ENCODE measurements at places on chromosomes 12 and 14. TPM values are rescaled to one million over a fixed set of nuclear protein-coding genes. Genes with fewer than 3 reads are reported as not detected.

- no peaks in the 10 kb centered on the region for H3K4me1 ChIP-seq
- DNase-seq = no peak
- H3K27me3 ChIP-seq = peaks cover 9% of the 10 kb centered on the region
- H3K27ac ChIP-seq = no peak within 1 kb of the TSS
- no peaks in the 10 kb centered on the region for H3K36me3 ChIP-seq
- H3K4me3 ChIP-seq = no peak within 1 kb of the TSS
Observed at GRCh38 chr12:52452101-52452500, at the start of gene KRT6B. TSS of gene KRT6B (minus strand) at chr12:52452146. CDS start at chr12:52452078, 68 bp downstream.

- DNase-seq = no peak
- H3K4me3 ChIP-seq = no peak overlapping the region
- no peaks in the 10 kb centered on the region for H3K4me1 ChIP-seq
- H3K27ac ChIP-seq = no peak overlapping the region
Observed at GRCh38 chr12:57055824-57056223, 5.9 kb upstream of the MYO1A start.

DNA sequence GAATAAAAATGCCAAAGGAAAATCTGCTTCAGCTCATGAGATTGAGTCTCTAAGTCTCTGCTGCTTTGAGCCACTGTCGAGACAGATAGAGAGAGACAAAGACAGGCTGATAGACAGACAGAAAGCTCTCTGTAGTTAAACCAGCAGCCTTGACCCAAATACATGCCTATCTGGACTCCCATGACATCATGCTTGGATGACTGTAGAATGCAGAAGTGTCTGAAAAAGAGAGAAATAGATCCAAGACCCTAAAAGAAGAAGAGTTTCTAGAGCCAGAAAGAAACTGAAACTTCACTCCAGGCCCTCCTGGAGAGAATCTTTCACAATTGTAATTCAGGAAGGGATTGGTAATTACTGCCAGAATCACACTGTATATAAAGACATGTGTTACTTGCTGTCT, 122.6 kb upstream of the PLXNC1 start:
- H3K4me3 ChIP-seq = no peak overlapping the region
- DNase-seq = no peak
- H3K36me3 ChIP-seq = no peaks in the 10 kb centered on the region
- peaks cover 2% of the 10 kb centered on the region for H3K4me1 ChIP-seq
- no peak overlapping the region for H3K27ac ChIP-seq
- H3K27me3 ChIP-seq = no peaks in the 10 kb centered on the region

DNA sequence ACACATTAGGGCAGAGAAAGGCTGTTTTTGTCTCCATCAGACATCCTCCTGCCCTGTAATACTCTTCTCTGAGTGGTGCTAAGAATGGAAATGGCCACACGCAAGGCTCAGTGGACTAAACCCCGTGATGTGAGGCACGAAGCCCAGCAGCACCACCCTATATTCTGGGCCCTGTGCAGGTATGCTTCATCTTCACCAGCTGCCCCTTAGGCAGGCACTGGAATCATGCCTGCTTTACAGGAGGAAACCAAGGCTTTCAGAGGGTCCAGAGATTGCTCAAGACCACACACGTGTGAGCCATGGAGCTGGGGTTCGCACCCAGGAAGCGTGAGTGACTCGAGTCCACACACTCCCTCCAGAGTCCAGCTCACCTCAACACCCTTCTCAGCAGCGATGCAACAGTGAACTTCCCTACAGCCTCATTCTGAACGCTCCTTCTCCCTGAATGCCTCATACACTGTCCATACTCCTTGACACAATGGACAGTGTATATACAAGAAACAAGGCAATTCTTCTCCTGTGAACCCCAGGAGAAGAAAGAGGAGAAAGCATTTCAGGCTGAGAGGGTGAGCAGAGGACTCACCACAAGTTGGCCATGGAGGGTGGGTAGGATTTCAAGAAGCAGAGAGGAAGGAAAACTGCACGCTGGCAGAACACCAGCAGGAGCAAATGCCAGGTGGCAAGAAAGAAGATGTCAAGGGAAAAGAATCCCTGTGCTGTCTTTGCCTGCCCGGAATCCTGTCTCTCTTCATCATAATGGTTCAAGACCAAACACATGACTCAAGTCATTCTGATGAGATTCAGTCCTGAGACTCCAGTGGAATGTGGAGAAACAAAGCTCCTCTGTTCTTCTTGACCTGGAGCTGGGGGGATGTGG, 39.1 kb downstream of the NT5DC3 start:
- H3K4me3 ChIP-seq = no peak overlapping the region
- peak; percentile 81 for DNase-seq
- peaks cover 26% of the 10 kb centered on the region for H3K4me1 ChIP-seq
- no peaks in the 10 kb centered on the region for H3K27me3 ChIP-seq

Gene ZDHHC22
- total RNA-seq = not detected

DNA sequence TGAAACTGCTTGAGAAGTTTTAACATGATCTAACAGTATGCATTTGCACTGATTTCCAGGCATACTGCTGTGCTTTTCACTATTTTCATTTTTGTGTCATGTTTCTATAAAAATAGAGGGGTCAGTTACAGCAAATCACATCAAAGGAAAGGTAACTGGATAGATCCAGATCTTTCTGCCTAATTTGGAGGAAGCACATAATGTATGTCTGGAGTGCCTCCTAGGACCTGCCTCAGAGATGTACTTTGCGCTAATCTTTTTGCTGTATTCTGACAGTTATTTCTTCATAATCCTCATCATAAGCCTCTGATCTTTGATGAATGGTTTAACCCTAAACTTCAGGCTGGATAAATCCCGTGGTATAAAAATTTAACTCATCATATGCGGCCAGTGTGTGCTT, 111.2 kb upstream of the NPAS3 start:
- no peak overlapping the region for H3K4me3 ChIP-seq
- no peak for DNase-seq
- H3K4me1 ChIP-seq = no peaks in the 10 kb centered on the region
- no peaks in the 10 kb centered on the region for H3K36me3 ChIP-seq
- H3K27me3 ChIP-seq = no peaks in the 10 kb centered on the region

Gene KLRF1
- total RNA-seq = not detected

- H3K4me1 ChIP-seq = peaks cover 2% of the 10 kb centered on the region
- DNase-seq = peak; percentile 81
- peak overlapping the region; percentile 95 for H3K27ac ChIP-seq
- H3K27me3 ChIP-seq = no peaks in the 10 kb centered on the region
- H3K36me3 ChIP-seq = no peaks in the 10 kb centered on the region
- H3K4me3 ChIP-seq = peak overlapping the region; percentile 70
Observed at GRCh38 chr14:39266871-39267607, 33.3 kb downstream of the MIA2 start.

GRCh38 chr14:76653875-76654572, 107.2 kb upstream of the VASH1 start:
- DNase-seq = no peak
- no peaks in the 10 kb centered on the region for H3K4me1 ChIP-seq
- H3K4me3 ChIP-seq = no peak overlapping the region
- H3K27me3 ChIP-seq = no peaks in the 10 kb centered on the region
- no peak overlapping the region for H3K27ac ChIP-seq

Gene KIF26A
- not detected for total RNA-seq

- H3K27me3 ChIP-seq = no peaks in the 10 kb centered on the region
- H3K36me3 ChIP-seq = no peaks in the 10 kb centered on the region
- no peak overlapping the region for H3K4me3 ChIP-seq
- DNase-seq = no peak
Observed at GRCh38 chr12:38144601-38145436, 171.8 kb upstream of the ALG10B start.

Gene SCNN1A
- not detected for total RNA-seq

Gene MYF5
- not detected for total RNA-seq

DNA sequence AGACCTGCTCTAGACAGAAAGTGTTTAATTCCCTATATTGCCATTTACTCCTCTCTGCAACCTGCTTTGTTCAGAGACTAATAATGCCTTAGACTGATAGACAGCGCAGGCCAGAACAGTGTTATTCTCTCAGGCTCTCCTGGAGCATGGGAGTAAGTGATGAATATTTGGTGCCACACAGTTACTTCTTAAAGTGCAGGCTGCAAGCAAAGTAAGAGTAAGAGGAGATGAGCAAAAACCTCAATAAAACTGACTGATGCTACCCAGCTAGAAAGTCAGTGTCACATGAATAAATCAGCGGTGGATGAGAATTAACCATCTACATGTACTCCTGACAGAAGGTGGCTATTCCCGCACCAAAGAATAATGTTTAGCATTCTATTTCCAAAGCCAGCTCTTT, 9.9 kb downstream of the TRIM9 start:
- no peak overlapping the region for H3K4me3 ChIP-seq
- H3K27me3 ChIP-seq = peaks cover 19% of the 10 kb centered on the region
- no peak overlapping the region for H3K27ac ChIP-seq
- no peaks in the 10 kb centered on the region for H3K4me1 ChIP-seq

Data from IMR-90 (cell line).